C1 segment of cervical spinal cord (tissue), 14 donors: ENCODE measurements at places on chromosomes 3 and 15.

DNA sequence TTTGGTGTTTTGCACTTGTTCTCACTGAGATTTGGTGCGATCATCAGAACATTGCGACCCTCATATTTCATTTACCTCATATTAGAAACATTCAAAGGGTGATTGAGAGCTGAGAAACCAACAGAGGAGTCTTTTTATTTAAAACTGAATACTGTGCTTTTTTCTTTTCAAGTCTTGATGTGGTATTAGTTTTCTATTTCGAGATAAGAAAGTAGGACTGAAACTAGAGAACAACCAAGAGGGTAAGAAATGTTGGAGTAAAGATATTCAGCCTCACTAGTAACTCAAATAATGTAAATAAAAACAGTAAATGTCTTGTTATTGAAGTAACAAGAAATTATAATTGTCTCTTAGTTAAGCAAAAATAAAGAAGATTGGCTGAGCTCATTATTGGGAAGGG, 26.5 kb downstream of the EFHB start:
- no peak for DNase-seq

DNA sequence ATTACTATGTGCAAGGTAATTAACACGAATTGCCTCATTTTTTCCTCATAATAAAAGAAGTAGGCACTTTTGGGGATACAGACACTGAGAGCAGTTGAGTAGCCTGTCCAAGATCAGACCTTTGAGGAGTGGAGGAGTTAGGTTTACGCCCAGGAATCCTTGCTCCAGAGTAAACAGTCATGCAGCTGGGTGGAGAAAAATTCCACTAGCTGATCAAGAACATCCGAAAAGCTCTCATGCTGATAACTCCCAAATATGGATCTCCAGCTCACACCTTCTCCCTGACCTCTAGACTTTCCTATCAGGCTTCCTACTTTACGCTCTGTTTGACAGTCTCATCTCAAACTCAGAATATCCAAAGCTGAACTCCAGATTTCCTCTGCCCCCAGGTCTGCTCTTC, 53.3 kb downstream of the ST6GAL1 start:
- no peak for DNase-seq

DNA sequence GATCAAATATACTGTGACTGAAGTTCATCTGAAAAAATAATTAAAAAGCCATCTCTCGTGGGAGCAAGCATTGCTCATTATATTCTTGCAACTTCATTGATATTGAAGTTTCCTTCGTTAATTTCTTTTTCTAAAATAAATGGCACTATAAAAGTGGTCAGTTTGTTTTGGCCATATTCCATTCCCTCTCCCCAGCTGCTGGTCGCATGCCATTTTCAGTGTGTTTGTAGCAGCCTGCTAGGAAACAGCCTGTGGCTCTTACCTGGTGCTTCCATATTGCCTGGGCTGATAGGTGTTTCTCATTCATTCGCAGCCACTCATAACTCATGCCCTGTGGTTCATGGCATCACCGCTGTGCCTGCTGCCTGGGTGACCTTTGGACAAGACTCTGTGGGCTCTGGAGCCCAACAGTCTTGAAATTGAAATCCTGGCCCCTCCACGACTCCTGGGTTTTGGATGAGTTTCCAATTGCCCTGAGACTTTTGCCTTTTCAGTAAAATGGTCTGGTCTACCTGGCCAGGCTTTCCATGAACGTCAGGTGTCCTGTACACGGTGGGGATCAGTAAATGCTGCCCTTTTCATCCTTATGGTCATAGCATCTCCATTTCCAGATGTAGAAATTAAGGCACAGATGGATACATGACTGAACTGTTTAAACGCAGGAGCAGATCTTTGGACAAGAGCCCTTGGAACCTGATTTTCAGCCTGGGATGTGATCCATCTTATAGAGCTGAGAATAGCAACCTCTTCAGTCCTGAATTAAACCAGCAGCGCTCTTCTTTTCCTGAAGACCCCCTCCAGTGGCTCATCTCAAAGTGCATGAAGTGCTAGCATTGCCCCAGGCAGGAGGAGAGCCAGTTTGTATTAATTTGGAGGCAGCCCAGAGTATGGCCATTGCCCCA, 69.4 kb downstream of the SLCO3A1 start:
- DNase-seq = no peak

DNA sequence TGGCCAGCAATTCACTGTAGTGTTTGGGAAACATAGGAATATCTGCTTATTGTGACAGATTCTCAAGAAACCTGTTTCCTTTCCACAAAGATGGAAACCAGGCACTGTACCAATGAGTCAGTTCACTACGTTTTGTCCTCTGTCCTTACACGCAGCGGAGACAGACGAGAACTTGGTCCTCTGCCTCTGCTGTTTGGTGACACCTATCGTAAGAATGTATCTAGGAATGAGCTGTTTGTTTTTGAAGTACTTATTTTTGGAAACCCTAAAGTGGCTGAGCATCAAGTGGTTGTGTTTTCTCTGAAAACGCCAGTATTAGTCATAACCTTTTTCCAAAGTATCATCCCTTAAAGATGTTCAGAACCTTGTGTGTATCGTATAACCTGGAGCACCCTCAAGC, 93.0 kb downstream of the PGPEP1L start:
- DNase-seq = no peak
